SJSA1 (cell line): ENCODE measurements at places on chromosomes 16 and 17. TPM values are rescaled to one million over a fixed set of nuclear protein-coding genes. Genes with fewer than 3 reads are reported as not detected.

DNA sequence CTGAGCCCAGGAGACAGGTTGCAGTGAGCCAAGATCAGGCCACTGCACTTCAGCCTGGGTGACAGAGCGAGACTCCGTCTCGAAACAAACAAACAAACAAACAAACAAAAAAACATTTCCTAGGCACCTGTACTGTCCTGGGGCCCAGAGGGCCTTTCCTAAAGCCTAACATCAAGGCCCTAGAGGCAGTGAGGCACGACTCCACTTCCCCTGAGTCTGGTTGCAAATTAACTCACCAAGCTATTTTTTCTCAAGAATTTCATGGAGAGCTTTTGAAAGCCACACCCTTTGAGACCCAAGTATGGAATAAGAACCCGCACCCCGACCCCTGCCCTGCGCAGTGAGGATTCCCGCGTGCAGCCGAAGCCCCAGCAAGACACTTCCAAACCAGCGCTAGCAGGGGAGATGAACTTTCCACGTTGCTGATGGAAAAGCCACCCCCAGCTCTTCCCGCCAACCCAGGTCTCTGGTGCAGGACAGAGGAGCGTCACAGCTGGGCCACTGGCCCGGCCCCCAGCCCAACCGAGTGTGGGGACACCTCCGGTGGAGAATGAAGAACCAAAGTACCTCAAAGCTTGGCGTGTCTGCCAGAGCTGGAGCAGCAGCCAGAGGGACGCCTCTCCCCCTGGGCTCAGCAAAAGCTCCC is 1.2 kb downstream of the CHST5 start:
- no peak for DNase-seq
- H3K27me3 ChIP-seq = no peaks in the 10 kb centered on the region
- H3K4me3 ChIP-seq = no peak overlapping the region
- no peak overlapping the region for H3K27ac ChIP-seq
- H3K36me3 ChIP-seq = no peaks in the 10 kb centered on the region

The CBLN1 gene
- total RNA-seq = not detected in 2 replicates

GRCh38 chr16:56607675-56608042 is 725 bp upstream of the MT2A start:
- no peak for DNase-seq
- H3K27me3 ChIP-seq = no peaks in the 10 kb centered on the region
- peaks cover 57% of the 10 kb centered on the region for H3K4me1 ChIP-seq
- peak overlapping the region; percentile 92 for H3K27ac ChIP-seq
- peak overlapping the region; percentile 47 for H3K4me3 ChIP-seq

DNA sequence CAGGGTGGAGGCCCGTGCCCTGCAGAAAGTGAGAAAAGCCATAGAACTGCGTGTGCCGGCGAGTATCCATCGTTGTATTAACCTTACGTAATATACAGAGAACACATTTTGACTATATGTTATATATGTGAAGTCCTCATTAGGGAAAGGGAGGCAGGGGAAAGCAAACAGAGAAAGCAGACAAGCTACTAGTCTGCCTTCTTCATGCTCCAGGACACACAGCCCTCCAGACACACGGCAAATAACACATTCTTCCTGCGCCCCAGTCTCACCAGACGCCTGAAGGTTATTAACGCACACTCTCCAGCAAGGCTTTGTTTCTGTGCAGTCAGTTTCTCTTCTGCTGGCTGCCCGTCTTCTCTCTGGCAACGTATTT is 28.8 kb downstream of the PRDM7 start:
- H3K4me1 ChIP-seq = peaks cover 18% of the 10 kb centered on the region
- no peaks in the 10 kb centered on the region for H3K27me3 ChIP-seq
- peaks cover 5% of the 10 kb centered on the region; the same call in 1 of the 2 replicates for H3K36me3 ChIP-seq
- H3K27ac ChIP-seq = no peak overlapping the region
- no peak overlapping the region for H3K4me3 ChIP-seq

The CTNS gene
- total RNA-seq = 8.9 and 26.6 TPM in 2 replicates

The FZD2 gene
- 17.5 and 21.9 TPM in 2 replicates for total RNA-seq

- no peak for DNase-seq
- H3K36me3 ChIP-seq = no peaks in the 10 kb centered on the region
- no peaks in the 10 kb centered on the region; the same call in 1 of the 2 replicates for H3K4me1 ChIP-seq
- no peak overlapping the region for H3K27ac ChIP-seq
Measured at GRCh38 chr16:13992976-13993375, 73.0 kb downstream of the ERCC4 start.

GRCh38 chr17:80774146-80774545 is 217.5 kb upstream of the CHMP6 start:
- no peak for DNase-seq
- peaks cover 26% of the 10 kb centered on the region for H3K4me1 ChIP-seq
- H3K36me3 ChIP-seq = peaks cover 17% of the 10 kb centered on the region
- peak overlapping the region; percentile 57 for H3K27ac ChIP-seq
- H3K27me3 ChIP-seq = no peaks in the 10 kb centered on the region

- H3K27me3 ChIP-seq = no peaks in the 10 kb centered on the region
- no peak overlapping the region for H3K4me3 ChIP-seq
- H3K27ac ChIP-seq = no peak overlapping the region
- peaks cover 8% of the 10 kb centered on the region for H3K4me1 ChIP-seq
- peaks cover 15% of the 10 kb centered on the region for H3K36me3 ChIP-seq
- no peak for DNase-seq
Measured at GRCh38 chr17:43814026-43814425, 18.9 kb downstream of the MPP3 start.

The CHRNE gene
- total RNA-seq = 0.29 TPM in 1 of 2 replicates, not detected in the other

- H3K4me3 ChIP-seq = no peak overlapping the region
- no peaks in the 10 kb centered on the region for H3K27me3 ChIP-seq
- no peaks in the 10 kb centered on the region for H3K4me1 ChIP-seq
Measured at GRCh38 chr16:35752773-35753558, 2293.6 kb downstream of the TP53TG3F start.

DNA sequence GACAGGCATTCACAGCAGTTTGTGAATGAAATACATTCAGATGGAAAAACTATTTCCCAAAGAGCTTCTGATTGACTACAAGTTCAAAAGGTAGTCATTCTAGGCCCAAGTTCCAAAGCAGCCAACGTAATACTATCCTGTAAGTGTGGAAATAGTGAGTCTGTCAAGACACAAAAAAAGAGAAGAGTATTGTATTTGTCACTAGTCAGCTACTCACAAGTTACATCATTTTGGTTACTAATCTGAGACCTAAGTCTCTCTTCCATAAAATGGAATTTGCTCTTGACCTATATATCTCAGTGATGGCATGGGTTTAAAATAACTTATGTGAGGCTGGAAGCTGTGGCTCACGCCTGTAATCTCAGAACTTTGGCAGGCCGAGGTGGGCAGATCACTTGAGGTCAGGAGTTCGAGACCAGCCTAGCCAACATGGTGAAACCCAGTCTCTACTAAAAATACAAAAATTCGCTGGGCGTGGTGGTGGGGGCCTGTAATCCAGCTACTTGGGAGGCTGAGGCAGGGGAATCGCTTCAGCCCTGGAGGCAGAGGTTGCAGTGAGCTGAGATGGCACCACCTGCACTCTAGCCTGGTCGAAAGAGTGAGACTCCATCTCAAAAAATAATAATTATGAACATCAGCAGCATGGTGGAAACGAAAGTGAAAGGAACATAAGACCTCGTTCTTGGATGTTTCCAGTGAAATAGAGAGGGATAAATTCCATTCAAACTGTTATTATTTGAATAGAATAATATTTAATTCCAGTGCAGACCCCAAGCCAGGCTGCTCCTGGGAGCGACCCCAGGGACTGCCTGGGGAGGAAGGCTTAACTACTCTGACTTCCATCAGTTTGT is 2.9 kb downstream of the CMC2 start:
- H3K36me3 ChIP-seq = peaks cover 23% of the 10 kb centered on the region
- H3K4me3 ChIP-seq = peak overlapping the region; percentile 4
- peaks cover 24% of the 10 kb centered on the region for H3K4me1 ChIP-seq
- no peaks in the 10 kb centered on the region for H3K27me3 ChIP-seq
- H3K27ac ChIP-seq = peak overlapping the region; percentile 26

GRCh38 chr17:47611372-47612350 is 38.1 kb upstream of the KPNB1 start:
- H3K27me3 ChIP-seq = no peaks in the 10 kb centered on the region
- peaks cover 18% of the 10 kb centered on the region for H3K4me1 ChIP-seq
- peaks cover 77% of the 10 kb centered on the region for H3K36me3 ChIP-seq
- DNase-seq = no peak
- H3K4me3 ChIP-seq = no peak overlapping the region

The OSBPL7 gene
- 6.2 and 6.4 TPM in 2 replicates for total RNA-seq

The GGA2 gene
- 11.7 and 28.0 TPM in 2 replicates for total RNA-seq

The SSTR5 gene
- not detected in 2 replicates for total RNA-seq

DNA sequence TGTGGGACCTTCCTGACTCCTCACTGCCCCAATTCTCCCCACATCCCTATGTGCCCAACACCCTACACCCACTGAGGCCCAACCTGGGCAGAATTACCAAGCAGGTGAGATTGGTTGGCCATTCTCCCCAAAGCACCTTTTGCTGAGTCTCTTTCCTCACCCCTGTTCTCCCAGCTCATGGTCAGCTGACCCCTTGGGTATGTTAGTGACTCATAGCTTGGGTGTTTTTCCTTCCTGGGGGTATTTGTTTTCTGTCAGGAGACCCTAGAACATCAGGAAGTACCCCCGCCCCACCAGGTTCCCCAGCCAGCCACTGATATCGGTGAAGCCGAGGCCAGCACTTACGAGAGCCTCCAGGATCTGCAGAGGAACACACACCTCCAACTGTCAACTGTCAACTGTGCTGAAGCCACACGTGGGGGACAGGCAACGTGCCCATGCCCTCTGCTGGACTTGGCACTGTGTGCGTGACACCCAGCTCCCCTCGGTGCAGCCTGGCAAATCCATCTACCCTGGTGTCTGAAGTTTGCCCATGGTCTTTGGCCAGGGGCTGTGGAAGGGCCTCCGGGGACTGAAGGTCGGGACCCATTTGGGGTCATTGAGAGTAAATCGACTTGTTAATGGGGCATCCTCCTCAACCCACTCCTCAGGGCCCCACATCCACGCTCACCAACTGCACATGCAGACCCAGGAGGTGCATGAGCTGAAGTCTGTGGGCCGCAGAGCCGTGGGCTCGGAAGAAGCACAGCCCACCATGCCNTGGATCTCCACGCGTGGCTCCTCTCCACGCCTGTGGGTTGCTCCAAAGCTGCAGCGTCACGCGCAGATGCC is 53.1 kb downstream of the METRNL start:
- no peaks in the 10 kb centered on the region for H3K27me3 ChIP-seq
- peak; percentile 42 for DNase-seq
- no peak overlapping the region for H3K27ac ChIP-seq
- peaks cover 9% of the 10 kb centered on the region for H3K4me1 ChIP-seq

DNA sequence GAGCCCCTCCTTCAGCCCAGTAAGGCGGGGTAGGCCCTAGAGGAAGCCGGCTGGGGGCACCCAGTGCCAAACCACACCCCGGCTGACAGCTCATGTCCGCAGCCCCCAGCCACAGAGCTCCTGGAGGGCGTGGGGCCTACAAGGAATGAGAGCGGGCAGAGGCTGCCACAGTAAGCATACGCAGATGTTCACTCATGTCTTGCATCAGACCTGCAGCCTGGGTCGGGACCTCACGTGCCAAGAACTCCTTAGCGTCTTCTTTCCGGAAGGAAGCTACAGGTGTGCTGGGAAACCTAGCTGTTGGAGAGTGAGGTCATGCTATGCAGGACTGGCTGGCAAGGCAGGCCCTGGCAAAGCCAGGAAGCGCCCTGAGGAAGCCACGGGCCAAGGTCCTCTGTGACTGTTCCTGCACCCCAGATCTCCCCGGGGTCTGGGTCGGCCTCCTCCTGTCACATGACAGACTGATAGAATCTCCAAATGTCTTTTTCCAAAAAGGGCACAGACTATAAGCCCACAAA is 1.6 kb downstream of the ZNF598 start:
- H3K27ac ChIP-seq = no peak overlapping the region
- H3K27me3 ChIP-seq = no peaks in the 10 kb centered on the region
- H3K4me1 ChIP-seq = peaks cover 39% of the 10 kb centered on the region
- DNase-seq = no peak
- H3K36me3 ChIP-seq = peaks cover 55% of the 10 kb centered on the region

- DNase-seq = no peak
- H3K36me3 ChIP-seq = peaks cover 11% of the 10 kb centered on the region; the same call in 1 of the 2 replicates
- H3K4me3 ChIP-seq = no peak overlapping the region
- no peak overlapping the region for H3K27ac ChIP-seq
Measured at GRCh38 chr17:46117850-46118696, 75.2 kb downstream of the KANSL1 start.

The FBXO39 gene
- total RNA-seq = 0.87 TPM in 1 of 2 replicates, not detected in the other

The TNK1 gene
- not detected in 2 replicates for total RNA-seq

The TEDC2 gene
- 22.3 and 36.3 TPM in 2 replicates for total RNA-seq

- no peaks in the 10 kb centered on the region for H3K36me3 ChIP-seq
- no peak for DNase-seq
- peaks cover 41% of the 10 kb centered on the region for H3K27me3 ChIP-seq
- H3K4me3 ChIP-seq = no peak within 1 kb of the TSS
- H3K27ac ChIP-seq = no peak within 1 kb of the TSS
- H3K4me1 ChIP-seq = no peaks in the 10 kb centered on the region
Measured at GRCh38 chr16:56637814-56638750, at the start of gene MT1A. Gene MT1A, plus strand, starts transcription at chr16:56638666. Its CDS starts 73 bp downstream, at chr16:56638739.

The PRSS33 gene
- total RNA-seq = not detected in 2 replicates

DNA sequence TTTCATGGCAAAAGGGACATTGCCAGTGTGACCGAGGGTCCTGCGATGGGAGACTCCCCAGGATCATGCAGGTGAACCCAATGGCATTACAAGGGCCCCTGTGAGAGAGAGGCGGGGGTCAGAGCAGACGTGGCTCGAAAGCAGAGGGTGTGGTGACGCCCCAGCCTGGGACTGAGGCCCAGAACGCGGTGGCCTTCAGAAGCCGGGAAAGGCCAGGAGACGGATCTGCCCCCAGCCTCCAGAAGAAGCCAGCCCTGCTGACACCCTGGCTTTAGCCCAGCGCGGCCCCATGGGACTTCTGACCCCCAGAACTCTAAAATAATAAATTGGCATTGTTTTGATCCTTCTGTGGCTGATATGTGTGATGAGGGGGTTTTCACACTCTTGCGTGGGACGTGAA is 17.4 kb upstream of the ENPP7 start:
- H3K27me3 ChIP-seq = peaks cover 38% of the 10 kb centered on the region
- H3K4me3 ChIP-seq = no peak overlapping the region
- H3K4me1 ChIP-seq = no peaks in the 10 kb centered on the region
- no peaks in the 10 kb centered on the region for H3K36me3 ChIP-seq
- no peak for DNase-seq

DNA sequence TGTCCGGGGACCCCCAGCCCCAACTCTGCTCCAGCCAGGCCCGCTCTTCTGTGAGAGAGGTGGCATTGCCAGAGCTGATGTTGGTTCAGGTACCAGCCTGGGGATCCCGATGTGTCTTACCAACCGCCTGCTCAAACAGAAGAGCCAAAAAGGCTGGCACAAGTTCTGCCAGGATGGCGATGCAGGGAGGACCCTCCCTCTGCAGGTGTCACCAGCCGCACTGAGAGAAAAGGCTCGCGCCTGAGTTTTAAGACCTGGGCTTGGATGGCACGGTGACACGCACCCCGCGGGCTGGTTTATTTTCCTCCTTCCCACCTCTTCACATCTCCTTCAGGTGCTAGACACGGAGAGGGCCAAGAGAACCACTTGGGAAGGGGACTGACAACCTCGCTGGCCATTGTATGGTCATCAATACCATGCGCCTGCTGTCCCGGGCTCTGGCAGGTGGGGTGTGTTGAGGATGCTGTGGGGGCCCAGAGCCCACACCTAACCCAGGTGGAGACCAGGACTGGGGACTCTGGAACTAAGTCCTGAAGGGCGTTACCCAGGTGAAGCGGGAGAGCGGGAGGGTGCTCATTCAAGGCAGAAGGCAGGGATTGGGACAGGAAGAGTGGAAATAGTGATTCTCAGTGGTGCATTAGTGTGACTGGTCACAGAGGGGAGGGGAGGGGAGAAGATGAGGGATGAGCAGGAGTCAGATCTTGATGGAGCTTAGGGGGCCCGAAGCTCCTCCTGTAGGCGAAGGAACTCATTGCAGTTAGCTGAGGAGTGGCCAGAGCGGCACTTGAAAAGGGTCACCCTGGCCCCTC is 16.3 kb downstream of the FOXJ1 start:
- H3K27me3 ChIP-seq = 0 out of 2 replicates have a peak, but pooled peaks cover 3% of the 10 kb centered on the region
- no peak for DNase-seq
- H3K4me1 ChIP-seq = peaks cover 8% of the 10 kb centered on the region; the same call in 1 of the 2 replicates

GRCh38 chr17:60151355-60151754 is 1.6 kb downstream of the CA4 start:
- H3K4me1 ChIP-seq = peaks cover 8% of the 10 kb centered on the region
- no peak for DNase-seq
- H3K36me3 ChIP-seq = no peaks in the 10 kb centered on the region
